ENCODE measurements at places on chromosomes 7 and 10.

GRCh38 chr10:6337382-6337781, 134.7 kb downstream of the PFKFB3 start:
- H3K36me3 ChIP-seq = peaks cover 10% of the 10 kb centered on the region
- no peak overlapping the region for H3K27ac ChIP-seq
- H3K4me1 ChIP-seq = no peaks in the 10 kb centered on the region

DNA sequence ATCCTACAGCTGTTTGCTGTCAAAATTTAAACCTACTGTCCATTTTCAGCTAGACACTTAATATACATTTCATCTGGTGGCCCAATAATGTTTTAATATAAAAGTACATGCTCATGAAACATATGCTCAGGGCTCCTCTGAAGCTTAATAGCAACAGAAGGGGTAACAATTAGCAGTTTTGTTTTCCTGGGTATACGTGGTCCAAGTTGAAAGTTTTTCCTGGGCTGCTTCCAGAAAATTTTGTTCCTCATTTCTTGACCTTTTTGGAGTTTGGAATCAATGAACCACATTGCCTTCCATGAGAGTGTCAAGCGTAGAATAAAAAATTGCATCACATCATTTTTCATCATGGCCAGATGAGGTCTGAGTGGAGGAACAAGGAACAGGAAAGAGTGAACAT, 537.3 kb upstream of the MGMT start:
- H3K27me3 ChIP-seq = peaks cover 2% of the 10 kb centered on the region
- no peak overlapping the region for H3K27ac ChIP-seq
- H3K36me3 ChIP-seq = no peaks in the 10 kb centered on the region
- DNase-seq = no peak

- H3K27ac ChIP-seq = no peak overlapping the region
- no peaks in the 10 kb centered on the region for H3K27me3 ChIP-seq
- no peaks in the 10 kb centered on the region for H3K36me3 ChIP-seq
- peaks cover 6% of the 10 kb centered on the region for H3K4me1 ChIP-seq
- DNase-seq = no peak
Observed at GRCh38 chr10:95267251-95267650, 23.6 kb downstream of the PDLIM1 start.

GRCh38 chr10:112778579-112778978, 171.5 kb upstream of the TCF7L2 start:
- no peaks in the 10 kb centered on the region for H3K4me1 ChIP-seq
- H3K27me3 ChIP-seq = no peaks in the 10 kb centered on the region
- H3K36me3 ChIP-seq = peaks cover 14% of the 10 kb centered on the region
- no peak for DNase-seq
- no peak overlapping the region for H3K4me3 ChIP-seq

DNA sequence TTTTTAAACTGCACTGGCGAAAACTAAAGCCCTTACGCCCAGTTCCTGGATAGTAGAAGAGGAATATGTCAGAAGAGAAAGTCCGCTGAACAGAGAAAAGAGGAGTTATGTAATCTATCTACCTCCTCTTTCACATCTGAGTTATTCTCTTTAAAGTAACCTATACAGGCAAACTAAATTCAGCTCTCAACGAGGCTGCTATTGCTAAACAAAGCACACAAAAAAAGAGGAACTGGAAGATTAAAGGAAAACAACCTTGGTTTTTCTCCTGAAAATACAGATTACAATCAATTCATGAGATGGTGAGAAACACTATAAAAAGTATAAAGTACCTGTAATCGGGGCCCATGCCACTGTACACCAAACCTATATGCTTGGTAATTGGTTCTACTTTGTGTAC, 5.8 kb downstream of the PSMA2 start:
- no peak overlapping the region for H3K4me3 ChIP-seq
- peaks cover 65% of the 10 kb centered on the region for H3K4me1 ChIP-seq
- no peaks in the 10 kb centered on the region for H3K27me3 ChIP-seq
- H3K36me3 ChIP-seq = peaks cover 80% of the 10 kb centered on the region
- no peak for DNase-seq

GRCh38 chr7:44652535-44652934, 46.1 kb downstream of the OGDH start:
- H3K36me3 ChIP-seq = peaks cover 34% of the 10 kb centered on the region
- H3K27me3 ChIP-seq = no peaks in the 10 kb centered on the region
- H3K27ac ChIP-seq = no peak overlapping the region
- peaks cover 2% of the 10 kb centered on the region for H3K4me1 ChIP-seq

DNA sequence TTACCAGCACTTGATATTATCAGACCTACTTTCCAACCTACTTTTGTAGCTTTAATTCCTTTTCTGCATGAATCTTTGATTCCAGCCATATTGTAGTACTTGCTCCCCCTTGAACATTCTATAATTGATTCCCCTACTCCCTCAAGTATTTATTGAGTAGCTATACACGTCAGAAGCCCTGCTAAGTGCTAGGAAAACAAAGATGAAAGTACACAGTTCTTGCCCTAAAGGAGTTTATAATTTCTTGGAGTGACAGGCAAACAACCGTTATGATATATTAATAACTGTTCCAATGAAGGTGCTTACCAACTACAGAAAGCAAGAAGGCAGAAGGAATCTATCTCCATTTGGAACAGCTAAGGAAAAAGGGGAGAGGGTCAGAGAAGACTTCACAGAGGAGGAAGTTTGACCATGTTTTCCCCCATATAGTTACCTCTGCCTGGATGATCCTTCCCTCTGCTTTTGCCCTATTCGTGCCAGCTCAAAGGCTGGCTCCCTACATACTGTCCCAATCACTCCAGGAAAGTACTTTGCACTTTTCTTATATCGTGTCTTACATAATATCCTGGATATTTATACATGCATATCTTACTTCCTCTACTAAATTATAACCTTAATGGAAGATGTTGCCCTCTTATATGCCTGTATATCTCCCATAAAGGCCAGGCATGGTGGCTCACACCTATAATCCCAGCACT, 54.7 kb downstream of the SCD start:
- no peaks in the 10 kb centered on the region for H3K36me3 ChIP-seq
- H3K4me1 ChIP-seq = no peaks in the 10 kb centered on the region
- H3K27me3 ChIP-seq = no peaks in the 10 kb centered on the region
- no peak overlapping the region for H3K27ac ChIP-seq
- no peak for DNase-seq

DNA sequence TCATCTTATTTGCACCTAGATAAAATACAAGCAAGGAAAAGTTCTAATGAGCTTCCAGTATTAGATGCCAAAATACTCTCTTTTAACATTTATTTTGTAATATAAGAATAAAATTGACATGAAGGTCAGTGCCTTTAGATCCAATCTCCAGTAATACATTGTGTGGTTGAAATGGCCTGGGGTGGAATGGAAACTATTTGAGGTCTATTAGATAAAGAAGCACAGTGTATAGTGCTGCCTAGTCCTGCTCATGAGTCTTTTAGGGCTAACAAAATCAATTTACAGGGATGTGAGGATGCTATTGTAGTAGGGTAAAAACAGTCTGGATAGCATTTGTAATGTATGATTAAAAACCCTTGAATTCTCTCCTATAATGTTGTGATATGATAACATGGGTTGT, 84.5 kb upstream of the ETV1 start:
- no peak overlapping the region for H3K27ac ChIP-seq
- no peaks in the 10 kb centered on the region for H3K27me3 ChIP-seq
- no peak for DNase-seq
- H3K4me3 ChIP-seq = no peak overlapping the region
- no peaks in the 10 kb centered on the region for H3K36me3 ChIP-seq

Data from activated naive CD8-positive, alpha-beta T cell treated with anti-CD3 and anti-CD28 coated beads, Interleukin-2, amount 50 U/mL, for 24 hours (primary cell).